Forelimb muscle (tissue), 1 donor: ENCODE measurements at places on chromosomes 16 and 17. TPM values are rescaled to one million over a fixed set of nuclear protein-coding genes. Genes with fewer than 3 reads are reported as not detected.

Gene TMEM208
- polyA plus RNA-seq = 18.6 TPM

Gene PRKCB
- polyA plus RNA-seq = 1.2 TPM

Gene NLGN2
- polyA plus RNA-seq = 24.5 TPM

Gene KRT24
- polyA plus RNA-seq = not detected

Gene TP53TG3C
- not detected for polyA plus RNA-seq
